ENCODE measurements at places on chromosomes 2 and 18.
A peak's percentile ranks its signal among the peaks of the same experiment; 100 is the strongest.

DNA sequence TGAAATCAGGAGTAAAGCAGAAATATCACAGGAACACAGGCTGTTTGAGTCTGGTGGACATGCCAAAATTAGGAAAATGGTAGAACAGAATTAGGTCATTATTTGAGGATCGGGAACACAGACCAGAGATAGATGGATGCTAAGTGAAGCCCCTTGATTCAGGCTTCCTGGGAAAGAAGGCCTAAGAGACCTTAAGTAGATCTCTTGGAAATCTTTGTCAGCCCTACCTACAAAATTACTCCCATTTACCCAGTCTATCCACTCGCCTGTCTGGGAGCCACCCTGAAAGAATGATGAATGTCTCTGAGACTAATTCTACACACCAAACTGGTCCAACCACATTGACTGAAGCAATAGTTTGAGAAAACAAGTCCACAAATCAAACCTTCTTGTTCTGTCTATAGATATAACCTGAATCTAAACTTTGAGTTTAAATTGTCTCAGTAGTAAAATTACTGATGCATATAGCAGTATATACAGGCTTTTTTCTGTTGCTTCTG, 36.6 kb upstream of the TANK start:
- DNase-seq, result no peak

- DNase-seq, result no peak
Measured at GRCh38 chr2:71863396-71863795, 284.3 kb downstream of the CYP26B1 start.

- DNase-seq, result no peak
Measured at GRCh38 chr2:150971910-150972309, 289.8 kb downstream of the RBM43 start.

- no peak for DNase-seq
Measured at GRCh38 chr2:41602341-41602740, 445.5 kb upstream of the PKDCC start.

GRCh38 chr2:231662028-231662810, 46.1 kb upstream of the PTMA start:
- DNase-seq, result peak; percentile 96

DNA sequence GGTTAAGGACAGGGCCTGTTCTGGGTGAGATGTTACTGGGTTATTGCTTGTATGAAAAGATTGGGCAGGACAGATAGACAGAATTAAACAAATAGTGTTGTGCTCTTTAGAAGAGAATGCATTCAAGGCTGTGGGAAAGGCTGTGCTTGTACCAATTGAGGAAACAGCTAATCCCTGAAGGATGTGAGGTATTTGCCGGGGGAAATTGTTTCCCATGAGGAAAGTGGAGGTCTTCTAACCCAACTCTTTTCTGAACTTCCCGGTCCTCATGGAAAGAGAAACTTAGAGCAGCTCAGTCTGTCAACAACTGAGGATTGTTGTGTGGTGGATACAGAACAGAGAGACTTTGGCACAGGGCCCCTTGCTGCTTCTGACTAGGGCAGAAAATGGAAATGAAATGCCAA, 9.5 kb downstream of the SLC1A4 start:
- no peak for DNase-seq

DNA sequence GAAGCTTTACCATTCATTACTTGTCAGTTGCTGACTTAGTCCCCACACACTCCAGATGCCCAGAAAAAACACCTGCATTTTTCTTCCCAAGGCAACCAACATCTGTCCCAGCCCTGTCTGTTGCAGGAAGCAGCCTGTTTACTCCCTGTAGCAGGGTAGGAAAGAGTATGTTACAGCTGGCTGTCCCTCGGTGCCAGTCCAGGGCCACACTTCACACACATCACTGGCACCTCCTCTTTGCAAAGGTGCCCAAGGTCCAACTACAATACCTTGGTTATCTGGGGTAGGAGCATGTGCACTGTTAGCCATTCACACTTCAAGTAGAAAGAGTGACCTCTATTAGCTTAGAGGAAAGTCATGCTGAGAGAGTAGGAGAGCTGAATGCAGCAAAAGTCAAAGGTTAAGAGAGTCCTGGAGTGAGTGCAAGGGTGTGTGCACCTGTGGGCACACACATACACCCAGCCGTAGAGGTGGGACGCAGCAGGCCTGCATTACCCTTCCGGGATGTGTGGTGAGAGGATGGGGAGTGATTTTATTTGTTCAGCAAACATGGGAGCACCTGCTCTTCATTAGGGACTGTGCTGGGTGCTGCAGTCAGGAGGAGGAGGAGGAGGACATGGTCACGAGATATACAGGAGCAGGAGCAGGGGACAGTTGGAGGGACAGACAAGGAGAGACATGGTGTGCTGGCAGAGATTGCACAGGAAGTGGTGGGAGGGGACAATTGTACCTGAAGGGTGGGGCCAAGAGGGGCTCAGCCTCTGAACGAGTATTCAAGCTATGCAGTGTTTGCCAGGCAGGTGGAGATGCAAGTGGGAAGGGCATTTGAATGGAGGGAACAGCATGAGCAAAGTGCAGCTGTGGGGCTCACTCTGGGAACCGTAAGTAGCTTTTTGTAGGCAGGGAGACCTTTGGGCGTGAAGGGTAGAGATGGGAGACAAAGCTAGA, 69.8 kb downstream of the TSN start:
- DNase-seq, result no peak

DNA sequence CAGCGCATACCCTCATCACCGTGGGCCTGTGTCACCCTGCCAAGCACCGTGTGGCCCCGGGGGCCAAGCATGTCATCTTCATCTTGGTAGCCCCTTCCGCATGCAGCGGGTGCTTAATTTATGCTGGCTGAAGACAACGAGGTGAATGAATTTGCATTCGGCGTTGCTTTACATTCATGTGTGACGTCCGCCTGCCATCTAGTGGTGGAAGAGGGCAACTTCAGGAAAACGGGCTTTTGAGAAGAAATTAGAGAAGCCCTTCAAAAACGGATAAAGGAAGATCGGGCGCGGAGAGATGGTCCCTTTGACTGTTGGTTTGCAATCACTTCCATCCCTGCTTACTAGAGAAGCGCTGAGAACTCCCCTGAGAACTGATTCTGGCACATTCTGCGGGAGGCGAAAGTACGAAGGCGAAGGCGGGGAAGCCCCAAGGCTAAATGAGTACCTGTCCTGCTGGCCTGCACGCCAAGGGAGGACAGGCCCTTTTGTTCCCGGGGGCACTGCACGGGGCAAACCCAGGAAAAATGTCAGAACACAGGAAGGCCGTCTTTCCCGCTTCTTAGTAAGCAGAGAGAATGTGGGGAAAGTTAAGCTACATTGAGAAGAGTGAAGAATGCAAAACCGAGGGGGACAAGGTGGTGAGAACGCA, 145.9 kb downstream of the ZNF516 start:
- DNase-seq, result peak; percentile 81

DNA sequence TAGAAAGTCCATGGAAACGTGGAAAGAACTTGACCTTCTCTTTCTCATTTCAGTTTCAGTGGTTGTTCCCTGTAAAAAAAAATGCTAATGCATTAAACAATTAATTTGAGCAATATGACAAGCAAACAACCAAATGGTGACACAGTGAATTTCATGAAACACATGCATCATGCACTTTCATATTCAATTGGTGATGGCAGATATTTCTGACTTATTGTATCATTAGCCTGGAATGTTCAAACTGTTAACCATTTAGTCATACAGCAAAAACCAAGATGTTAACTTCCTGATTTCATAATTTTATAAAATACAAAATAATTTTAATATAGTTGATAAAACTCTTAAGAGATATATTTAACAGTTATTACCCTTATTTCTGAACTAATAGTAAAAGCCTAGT, 85.5 kb downstream of the SCN1A start:
- DNase-seq, result no peak

DNA sequence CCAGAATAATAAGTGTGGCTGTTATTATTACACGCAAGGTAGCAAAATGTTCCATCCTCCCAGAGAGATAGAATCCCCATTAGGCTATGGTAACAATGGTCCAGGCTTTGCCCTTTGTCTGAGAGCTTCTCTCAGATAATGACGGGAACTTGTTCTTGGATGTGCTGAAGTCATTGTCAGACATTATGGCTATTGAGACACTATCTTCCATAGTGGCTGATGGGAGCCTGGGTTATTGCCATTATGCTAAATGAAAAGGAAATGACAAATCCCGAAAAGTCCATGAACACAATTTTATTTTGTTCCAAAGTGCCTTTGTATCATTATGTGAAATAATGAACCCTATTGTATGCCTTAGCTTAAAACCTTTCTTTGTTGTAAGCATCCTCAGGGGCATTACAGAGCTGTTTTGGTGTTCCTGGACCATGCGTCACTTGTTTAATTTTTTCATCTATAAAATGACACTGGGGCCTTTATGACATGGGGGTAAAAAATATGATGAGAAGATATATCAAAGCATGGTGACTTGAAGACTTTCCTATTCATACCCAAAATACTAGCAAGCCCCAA, 218.5 kb downstream of the KCNS3 start:
- no peak for DNase-seq

- no peak for DNase-seq
Measured at GRCh38 chr2:237244178-237244577, 158.5 kb downstream of the COPS8 start.

DNA sequence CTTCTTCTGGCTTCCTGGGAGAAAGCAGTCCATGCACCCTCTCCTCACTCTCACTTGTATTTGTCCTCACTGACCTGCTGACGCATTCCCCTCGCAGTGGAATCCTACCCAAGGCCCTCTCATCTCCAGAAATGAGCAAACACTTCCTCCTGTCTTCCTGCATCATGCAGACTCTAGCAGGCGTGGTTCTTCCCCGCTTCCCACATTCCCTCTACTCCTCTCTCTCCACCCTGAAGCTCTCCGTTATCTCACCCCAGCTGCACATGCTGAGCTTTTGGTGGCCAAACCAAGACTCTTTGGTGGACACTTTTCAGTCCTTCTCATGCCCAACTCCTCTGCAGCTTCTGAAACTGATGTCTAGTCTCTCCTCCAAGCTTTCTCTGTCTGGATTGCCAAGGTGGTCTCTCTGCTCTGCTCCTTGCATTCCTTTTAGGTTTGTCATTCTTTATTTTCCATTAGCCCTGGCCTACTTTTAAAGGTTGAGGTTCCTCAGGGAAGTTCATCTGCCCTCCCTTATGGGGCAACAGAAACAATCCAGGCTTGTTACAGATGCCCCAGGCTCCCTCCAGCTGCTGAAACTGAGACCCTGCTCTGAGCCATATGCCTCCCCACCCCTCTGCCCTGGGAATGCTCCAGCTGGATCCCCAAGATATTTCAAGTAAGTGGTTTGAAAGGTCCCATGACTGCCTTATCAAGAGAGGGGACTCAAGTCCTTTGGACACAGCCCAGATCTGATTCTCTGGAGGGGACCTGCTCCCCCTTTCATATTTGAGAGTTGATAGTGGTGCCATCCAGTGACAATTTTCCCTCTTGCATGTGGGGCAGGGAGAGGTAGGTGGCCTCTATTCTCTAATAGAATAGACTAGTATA, 835 bp upstream of the IL18RAP start:
- DNase-seq, result no peak
